ENCODE measurements at places on chromosomes 7 and 10.

GRCh38 chr10:113753020-113753692 lies 1.7 kb downstream of the PLEKHS1 start:
- DNase-seq = no peak

- no peak for DNase-seq
Observed at GRCh38 chr7:80480566-80480965, 31.3 kb downstream of the GNAT3 start.

DNA sequence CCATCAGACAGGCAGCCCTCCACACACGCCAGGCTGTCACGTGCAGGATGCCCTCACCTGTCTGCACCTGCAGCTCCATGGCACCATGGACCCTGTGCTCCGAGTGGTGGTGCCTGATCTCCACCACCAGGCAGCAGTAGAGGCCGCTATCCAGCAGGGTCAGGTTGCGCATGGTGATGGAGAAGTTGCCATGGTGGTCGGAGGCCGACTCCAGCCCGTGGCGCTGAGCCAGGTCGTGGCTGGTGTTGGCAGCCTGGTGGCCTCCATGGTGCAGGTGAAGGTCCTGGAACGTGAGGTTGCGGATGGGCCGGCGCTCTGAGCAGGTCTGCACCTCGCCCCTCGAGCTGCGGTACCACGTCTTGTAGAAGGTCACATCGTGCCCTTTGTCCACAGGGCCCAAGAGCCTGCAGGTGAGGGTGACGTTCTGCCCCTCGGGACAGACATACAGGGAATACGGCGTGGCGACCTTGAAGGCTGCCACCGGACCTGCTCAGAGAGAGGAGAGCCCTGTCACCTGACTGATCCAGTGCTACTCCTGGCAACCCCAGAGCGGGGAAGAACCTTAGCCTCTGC lies 11.7 kb downstream of the VSIR start:
- DNase-seq = no peak

- peak; percentile 12 for DNase-seq
Observed at GRCh38 chr7:93245525-93246432, 13.6 kb downstream of the VPS50 start.

DNA sequence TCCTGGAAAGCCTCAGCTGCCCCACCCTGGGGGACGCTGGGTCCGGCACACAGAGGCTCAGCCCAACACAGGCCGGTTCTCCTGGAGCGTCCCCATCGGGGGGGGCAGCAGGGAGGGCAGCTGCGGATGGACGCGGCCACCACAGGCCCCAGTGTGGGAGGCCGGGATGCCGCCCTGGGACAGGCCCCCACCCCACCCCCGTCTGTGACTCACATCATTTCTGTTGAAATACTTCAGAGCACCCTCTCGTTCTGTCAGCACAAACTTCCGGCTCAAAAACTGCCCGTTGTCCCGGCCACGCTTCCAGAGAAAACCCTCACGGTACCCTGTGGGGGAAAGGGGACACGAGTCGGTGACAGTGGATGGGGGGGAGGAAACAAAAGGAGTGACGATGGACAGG lies 28.5 kb downstream of the GET4 start:
- DNase-seq = no peak

- DNase-seq = no peak
Observed at GRCh38 chr7:142111499-142111898, at the start of gene MGAM2. TSS of gene MGAM2 (plus strand) at chr7:142111718. CDS start at chr7:142116874, 5,156 bp downstream.

DNA sequence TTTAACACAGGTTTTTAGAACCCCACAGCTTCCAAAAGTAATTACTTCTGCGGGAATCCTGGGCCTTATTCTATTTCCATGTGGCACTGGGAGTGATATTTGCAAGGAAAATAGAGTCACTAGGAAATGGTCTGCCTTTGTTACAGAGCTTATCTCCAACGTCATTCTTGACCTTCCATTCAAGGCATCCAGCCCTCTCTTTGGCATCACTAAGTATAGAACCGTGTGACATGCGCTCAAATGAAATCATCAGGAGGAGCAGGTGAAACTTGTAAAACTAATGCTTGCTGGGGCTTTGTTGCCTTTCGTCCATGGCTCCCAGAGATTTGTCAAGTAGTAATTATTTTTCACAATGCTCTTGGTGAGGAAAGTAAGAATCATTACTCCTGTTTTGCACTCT lies 73.4 kb downstream of the PAPSS2 start:
- DNase-seq = no peak

DNA sequence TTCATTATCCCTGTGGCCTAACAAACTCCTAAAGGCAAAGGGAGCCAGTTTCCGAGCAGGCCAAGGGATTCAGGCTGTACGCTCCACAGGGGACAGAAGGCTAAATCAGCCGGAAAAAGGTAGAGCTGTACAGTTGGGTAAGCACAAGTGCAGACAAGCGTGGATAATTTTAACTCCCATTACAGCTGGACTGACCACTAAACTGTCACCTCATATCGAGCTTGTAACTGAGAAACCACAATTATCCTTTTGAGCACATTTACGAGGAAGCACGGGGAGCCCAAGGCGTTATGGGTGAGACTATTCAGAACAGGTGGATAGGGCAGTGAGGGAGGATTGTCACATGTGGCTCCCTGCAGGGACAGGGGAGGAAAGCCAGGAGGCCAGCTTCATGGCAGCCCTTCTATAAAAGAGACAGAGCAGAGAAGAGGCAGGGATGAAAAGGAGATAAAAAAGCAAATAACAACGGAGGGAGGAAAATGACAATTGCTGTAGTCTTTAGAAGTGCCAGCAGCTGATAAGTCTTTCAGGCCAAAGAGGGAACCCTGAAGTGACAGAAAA lies 288.0 kb downstream of the FGFR2 start:
- no peak for DNase-seq

- DNase-seq = no peak
Observed at GRCh38 chr10:131094527-131095312, 216.8 kb downstream of the TCERG1L start.

DNA sequence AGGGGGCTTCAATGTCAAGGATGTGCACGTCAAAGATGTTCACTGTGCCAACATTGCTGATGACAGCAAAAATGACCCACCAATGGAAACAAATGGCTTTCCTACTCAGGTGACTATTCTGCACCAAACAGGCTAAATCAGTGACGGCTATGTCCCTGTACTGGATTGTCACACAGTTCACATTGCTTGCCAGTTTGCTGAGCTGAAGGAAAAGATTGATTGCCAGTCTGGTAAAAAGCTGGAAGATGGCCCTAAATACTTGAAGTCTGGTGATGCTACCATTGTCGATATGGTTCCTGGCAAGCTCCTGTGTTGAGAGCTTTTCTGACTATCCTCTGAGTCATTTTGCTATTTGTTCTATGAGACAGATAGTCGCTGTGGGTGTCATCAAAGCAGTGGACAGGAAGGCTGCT lies 202.2 kb upstream of the ETV1 start:
- DNase-seq = no peak

- DNase-seq = no peak
Observed at GRCh38 chr7:19161671-19162070, 16.4 kb upstream of the FERD3L start.

DNA sequence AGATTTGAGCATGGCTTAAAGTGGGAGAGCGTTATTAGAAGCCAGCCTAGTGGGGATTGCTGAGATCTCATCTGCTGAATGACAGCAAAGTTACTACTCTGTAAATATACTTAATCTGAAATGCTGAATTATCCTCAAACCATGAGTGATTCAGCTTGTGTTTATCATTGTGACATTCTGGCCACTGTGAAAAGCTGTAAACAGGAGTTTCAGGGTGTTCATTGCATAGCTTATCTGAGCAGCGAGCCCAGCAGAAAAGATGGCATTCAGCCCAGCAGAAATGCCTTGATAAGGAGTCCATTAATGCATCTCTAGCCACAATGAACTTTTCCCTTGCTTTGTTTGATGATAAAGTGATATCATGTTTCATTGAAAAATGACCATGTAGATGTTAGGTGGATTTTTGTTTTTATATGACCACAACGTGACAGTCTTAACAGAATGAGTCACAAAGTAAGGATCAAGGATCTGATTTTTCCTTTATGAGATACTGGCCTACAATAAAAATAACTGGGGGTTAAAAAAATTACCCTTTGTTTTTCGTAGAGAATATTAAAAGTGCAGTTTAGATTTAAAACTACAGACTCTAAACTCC lies 7.8 kb downstream of the TES start:
- DNase-seq = peak; percentile 61

- DNase-seq = no peak
Observed at GRCh38 chr7:41847606-41848005, 144.7 kb upstream of the INHBA start.

GRCh38 chr10:87928996-87929395 lies 65.6 kb downstream of the PTEN start:
- DNase-seq = no peak

DNA sequence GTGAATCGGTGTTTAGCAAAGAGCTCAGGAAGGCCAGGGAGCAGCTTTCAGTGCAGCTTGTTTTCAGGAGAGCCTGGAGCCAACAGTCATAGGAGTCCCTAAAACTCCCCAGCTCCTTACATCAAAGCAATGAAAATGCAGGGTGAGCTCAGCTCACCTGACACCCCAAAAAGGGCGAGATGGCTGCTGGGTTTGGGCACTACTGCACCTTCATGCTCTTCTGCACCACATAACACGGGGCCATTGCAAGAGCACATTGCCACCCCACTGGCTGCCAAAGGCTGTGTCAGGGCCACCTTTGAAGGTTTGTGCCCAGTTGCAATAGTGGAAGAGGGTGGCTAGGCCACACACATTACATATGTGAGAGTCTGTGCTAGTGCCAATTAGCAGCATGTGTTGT lies 25.0 kb upstream of the FRMD4A start:
- no peak for DNase-seq

DNA sequence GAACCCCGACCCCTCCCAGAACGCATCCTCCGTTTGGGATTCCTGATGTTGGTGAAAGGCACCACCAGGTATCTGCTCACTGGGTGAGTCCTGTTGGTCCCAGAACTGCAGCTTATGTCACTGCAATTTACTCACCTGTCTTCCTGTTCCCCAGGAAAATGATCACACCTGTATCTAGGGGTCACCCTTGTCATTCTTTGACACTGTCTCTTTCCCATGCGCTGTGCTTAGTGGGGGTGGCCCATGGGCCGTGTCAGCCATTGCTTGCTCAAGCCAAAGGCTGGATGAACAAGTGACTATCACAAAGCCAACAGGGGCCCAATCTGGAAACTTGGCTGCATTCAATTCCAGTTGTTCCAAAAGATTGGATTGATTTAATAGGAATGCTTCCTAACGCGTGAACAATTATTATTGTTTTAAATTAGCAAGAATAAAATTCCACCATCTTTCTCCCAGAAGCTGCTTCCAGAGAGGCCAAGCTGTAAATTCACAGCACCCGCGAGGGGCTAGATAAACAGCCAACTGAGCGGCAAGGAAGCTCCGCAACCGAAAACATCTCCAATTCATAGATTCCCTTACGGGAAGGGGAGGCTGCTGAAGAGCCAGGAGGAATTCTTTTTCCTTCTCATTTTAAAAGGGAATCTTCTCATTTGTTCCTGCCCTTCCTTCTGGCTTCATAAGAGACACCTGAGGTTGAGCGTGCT lies 134.8 kb upstream of the ZMIZ1 start:
- no peak for DNase-seq

- DNase-seq = no peak
Observed at GRCh38 chr10:114337510-114338462, 66.5 kb downstream of the AFAP1L2 start.

DNA sequence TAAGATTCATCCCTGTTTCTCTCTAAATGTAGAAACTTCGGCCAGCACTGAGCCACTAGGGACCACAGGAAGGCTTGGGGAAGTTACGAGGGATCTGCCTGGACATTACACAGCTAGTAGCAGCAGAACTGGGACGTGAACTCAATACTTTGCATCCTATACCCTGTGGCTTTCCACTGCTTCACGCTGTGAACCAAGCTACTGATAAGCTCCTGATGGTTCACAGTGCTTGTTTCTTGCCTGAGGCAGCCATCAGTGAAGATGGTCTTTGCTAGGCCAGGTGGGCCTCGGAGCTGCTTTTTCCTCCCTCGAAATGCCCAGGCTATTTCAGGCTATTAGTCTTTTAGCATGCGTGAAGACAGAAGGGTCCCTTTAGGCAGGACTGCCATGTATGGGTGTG lies 132.7 kb downstream of the SH3PXD2A start:
- no peak for DNase-seq

DNA sequence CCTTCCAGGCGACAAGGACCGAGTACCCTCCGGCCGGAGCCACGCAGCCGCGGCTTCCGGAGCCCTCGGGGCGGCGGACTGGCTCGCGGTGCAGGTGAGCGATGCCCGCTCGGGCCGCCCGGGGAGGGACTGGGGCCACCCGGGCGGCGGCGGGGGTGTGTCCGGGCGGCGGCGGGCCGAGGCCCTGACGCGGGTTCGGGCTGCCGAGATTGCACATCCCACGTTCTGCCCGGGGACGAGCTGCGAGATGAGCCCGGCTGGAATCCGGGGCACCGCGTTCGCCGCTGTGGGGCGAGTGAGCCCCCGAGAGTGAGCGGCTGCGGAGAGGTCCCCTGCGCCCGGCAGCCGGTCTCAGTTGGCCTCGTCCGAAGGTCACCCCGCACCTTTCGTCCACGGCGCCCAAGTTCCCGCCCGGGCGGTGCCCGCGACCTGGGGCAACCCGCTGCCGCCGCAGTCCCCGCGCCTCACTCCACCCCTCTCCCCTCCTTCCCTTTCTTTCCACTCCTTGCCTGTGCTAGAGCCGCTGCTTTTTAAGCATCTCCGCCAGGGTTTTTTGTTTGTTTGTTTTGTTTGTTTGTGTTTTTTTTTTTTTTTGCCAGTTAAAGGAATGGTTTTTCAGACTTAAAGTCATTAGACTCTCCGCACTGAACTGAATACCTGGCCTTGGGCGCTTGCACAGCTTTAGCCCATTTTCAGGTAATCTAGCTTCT lies 515 bp downstream of the RALA start:
- DNase-seq = no peak

DNA sequence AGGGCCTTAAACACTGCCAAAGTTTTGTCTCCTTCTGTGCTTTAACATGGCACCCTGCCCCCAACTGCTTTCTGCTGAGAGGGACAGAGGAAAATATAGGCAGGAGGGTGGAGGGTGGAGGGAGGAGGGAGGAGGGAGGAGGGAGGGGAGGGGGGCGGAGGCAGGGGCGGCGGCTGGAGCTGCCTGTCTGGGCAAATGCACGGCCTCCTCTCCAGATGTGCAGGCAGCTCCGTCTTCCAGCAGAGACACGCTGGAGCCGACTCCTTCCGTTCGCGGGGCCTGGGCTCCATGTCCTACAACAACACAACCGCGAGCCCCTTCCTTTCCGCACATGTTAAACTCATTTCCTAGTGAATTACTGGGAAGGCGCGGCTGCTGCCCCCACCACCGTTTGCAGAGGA lies 14.2 kb downstream of the EBF3 start:
- DNase-seq = no peak

- DNase-seq = peak; percentile 87
Observed at GRCh38 chr7:18693406-18693805, 197.9 kb downstream of the HDAC9 start.

Measured in stromal cell of bone marrow (primary cell).